ENCODE measurements at places on chromosomes 5 and 9. TPM values are rescaled to one million over a fixed set of nuclear protein-coding genes. Genes with fewer than 3 reads are reported as not detected.

Gene NNT
- 162 TPM for total RNA-seq

Gene DIPK1B
- total RNA-seq = 42.0 TPM

Gene KLHL3
- 0.83 TPM for total RNA-seq

Gene FSD1L
- total RNA-seq = 2.7 TPM

Gene MGAT4B
- 90.0 TPM for total RNA-seq

Gene ACOT12
- total RNA-seq = 8.5 TPM

Gene UNC5A
- total RNA-seq = 0.08 TPM

Gene SUSD3
- 1.3 TPM for total RNA-seq

Gene CTSV
- total RNA-seq = 22.1 TPM

Gene SV2C
- not detected for total RNA-seq

Gene TRIM36
- total RNA-seq = 2.4 TPM

Gene TUSC1
- not detected for total RNA-seq

Gene SLC46A2
- not detected for total RNA-seq

Gene HSPB3
- total RNA-seq = not detected

Gene ELOVL7
- total RNA-seq = 5.4 TPM

Gene TAF11L5
- not detected for total RNA-seq

Gene HTR4
- total RNA-seq = not detected

Gene LRRTM2
- 2.1 TPM for total RNA-seq

Gene LCN1
- not detected for total RNA-seq

Gene IRX2
- total RNA-seq = 5.8 TPM

Gene NPM1
- total RNA-seq = 3,487 TPM

Gene LRRC70
- 1.5 TPM for total RNA-seq

Gene OCLN
- total RNA-seq = 11.9 TPM

Gene PCDHGB7
- 7.4 TPM for total RNA-seq

Gene PRLR
- 22.2 TPM for total RNA-seq

Gene DMRTA1
- total RNA-seq = not detected

Gene PCDHB8
- 0.74 TPM for total RNA-seq

Gene TSC1
- total RNA-seq = 38.0 TPM

Gene AUH
- 29.7 TPM for total RNA-seq

Gene FST
- total RNA-seq = 0.74 TPM

Gene SYNPO
- total RNA-seq = not detected

Gene GRPEL2
- 25.3 TPM for total RNA-seq

Gene ARL14EPL
- total RNA-seq = not detected

Gene ACSL6
- 0.05 TPM for total RNA-seq

Gene GABRA6
- not detected for total RNA-seq

Gene STKLD1
- 1.4 TPM for total RNA-seq

Gene MYMK
- not detected for total RNA-seq

Gene SLC36A2
- not detected for total RNA-seq

Gene DNAJC21
- 38.6 TPM for total RNA-seq

Gene STC2
- total RNA-seq = 0.13 TPM

Gene ANKRD31
- total RNA-seq = 0.69 TPM

Gene TMOD1
- 3.0 TPM for total RNA-seq

Gene PCDHA3
- 0.27 TPM for total RNA-seq

Gene ALDH1B1
- total RNA-seq = 48.6 TPM

Gene GARNL3
- total RNA-seq = 5.3 TPM

Gene BAAT
- 0.85 TPM for total RNA-seq

Gene RAB3C
- total RNA-seq = 0.24 TPM

Gene MARCOL
- total RNA-seq = not detected

Gene PCDHB15
- 1.6 TPM for total RNA-seq
